ENCODE measurements at places on chromosomes 11 and 22.

DNA sequence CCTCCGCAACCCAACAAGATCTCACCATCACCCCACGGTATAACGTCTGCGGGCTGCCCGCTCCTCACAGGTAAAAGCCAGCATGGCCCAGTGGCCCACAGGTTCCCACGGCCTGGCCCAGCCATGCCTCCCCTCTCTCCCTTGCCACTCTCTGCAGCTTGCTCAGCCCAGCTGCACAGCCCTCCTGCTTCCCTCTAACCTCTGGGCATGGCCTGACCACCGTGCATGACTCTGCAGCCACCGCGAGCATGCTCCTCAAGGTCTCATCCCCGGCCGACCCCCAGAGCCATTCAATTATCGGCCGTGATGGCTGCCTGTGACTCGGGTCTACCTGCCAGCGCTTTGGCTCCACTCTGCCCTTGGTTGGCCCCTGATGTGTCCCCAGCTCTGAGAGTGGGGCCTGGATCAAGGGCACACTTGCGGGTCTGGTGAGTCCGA, 185.5 kb downstream of the CTTN start:
- DNase-seq, result no peak

GRCh38 chr11:33160136-33160535, 1.1 kb downstream of the CSTF3 start:
- DNase-seq, result no peak

DNA sequence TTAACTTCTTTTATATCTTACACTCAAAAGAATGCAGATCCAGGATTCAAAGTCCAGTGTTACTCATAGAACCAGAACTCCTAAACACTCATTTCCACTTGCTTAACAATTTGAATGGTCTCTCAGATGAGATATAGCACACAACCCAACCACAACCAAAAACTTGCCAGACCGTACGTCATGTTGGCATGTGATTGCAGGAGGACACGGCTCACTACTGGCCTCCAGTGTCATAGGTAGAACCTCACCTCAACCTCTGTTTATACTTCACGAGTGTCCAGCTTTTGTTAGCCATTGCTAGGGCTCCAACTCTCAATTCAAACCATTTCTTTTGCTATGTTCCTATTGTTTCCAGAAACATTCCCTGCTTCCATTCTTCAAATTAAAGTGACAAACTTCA, 58.5 kb upstream of the PDGFD start:
- no peak for DNase-seq

DNA sequence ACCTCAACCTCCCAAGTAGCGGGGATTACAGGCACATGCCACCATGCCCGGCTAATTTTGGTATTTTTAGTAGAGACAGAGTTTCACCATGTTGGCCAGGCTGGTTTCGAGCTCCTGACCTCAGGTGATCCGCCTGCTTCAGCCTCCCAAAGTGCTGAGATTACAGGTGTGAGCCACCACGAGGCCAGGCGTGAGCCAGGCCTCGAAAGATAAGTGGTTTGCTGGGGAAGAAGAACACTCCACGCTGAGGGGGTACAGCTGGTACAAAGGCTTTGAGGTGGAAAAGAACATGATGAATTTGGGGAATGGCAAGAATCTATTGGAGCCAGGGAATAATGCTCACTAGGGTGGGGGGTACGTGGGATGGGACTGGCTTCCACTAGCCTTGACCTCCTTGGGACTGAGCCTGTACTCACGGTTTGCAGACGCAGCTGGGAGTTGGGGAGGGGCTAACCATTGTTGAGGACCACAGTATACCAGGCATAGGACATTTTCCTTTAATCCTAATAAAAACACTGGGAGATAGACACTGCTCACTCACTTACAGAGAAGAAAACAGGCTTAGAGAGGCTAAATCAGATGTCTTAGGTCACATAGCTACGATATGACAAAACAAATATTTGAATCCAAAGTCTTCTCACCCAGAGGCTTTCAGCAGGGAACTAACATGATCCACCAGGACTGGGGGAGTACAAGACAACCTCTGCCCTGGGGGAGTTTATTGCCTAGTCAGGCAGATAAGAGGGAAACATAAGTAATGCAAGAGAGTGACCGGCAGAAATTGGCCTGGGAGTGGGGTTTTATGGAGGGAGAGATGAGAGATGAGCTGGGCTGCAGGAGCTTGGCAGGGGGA, 4.9 kb downstream of the SLCO2B1 start:
- no peak for DNase-seq

DNA sequence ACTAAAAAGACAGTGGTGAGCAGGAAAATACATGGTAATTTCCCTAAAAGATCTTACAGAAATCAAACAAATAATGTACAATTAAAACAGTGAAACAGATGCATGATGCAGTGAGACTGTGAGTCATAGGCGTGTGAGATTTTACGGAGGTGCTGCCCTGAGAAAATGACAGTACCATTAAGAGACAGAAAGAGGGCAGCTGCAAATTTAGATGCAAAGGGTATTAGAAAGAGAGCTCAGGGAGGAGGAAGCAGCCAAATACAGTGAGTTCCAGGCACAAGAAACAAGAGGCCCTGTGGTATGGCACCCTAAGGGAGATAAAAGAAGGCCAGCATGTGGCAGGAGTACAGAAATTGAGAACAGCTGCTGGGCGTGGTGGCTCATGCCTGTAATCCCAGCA, 88.5 kb upstream of the FIBIN start:
- no peak for DNase-seq

GRCh38 chr11:35103366-35104208, 35.4 kb upstream of the CD44 start:
- DNase-seq, result no peak

GRCh38 chr22:47437110-47437509, 674.7 kb downstream of the TBC1D22A start:
- no peak for DNase-seq

- DNase-seq, result no peak
Measured at GRCh38 chr22:37887584-37888378, 18.3 kb upstream of the MICALL1 start.

Measured in effector CD8-positive, alpha-beta T cell (primary cell).